Right kidney (tissue), 9 donors: ENCODE measurements at places on chromosomes 2 and 18.

DNA sequence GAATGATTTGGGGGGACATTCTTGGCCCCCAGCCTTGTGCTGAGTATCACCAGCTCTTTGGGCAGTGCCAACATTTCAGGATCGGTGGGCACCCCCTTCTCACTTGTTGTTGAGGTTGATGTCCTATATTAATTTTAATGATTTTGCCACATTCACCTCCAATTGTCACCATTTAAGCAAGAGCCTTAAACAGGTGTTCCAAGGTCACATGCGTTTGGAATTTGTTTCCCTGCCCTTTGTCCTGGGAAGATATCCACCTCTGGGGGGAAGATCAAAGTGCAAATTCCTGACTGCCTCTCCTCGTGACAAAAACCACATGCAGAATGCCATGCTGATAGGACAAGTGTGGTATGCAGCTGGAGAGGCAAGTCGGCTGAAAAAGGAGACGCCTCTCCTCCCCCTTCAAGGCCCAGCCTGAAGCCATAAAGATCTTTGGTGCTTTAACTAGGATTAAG, 72.5 kb upstream of the ID2 start:
- DNase-seq: no peak

- DNase-seq: no peak
These were observed 1105.4 kb upstream of the KLHL29 start for GRCh38 chr2:22279541-22279940.

DNA sequence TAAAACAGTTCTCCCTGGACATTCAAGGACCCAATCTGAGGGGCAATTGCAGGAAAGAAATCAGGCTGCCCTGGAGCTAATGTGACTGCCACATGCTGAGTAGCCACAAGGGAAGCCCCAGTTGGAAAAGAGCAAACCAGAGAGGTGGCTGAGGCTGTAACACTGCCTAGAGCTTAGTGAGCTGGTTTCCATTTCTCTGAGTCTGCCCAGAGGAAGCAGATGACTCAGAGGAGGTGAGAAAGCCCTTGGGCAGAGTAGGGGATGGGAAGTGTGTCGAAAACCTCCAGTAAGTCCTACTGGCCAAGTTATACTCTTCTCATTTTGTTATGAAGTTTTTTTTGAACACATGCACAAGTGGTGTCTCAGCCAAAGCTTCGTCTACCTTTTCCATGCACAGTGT, 753.0 kb downstream of the CNTNAP5 start:
- no peak for DNase-seq

DNA sequence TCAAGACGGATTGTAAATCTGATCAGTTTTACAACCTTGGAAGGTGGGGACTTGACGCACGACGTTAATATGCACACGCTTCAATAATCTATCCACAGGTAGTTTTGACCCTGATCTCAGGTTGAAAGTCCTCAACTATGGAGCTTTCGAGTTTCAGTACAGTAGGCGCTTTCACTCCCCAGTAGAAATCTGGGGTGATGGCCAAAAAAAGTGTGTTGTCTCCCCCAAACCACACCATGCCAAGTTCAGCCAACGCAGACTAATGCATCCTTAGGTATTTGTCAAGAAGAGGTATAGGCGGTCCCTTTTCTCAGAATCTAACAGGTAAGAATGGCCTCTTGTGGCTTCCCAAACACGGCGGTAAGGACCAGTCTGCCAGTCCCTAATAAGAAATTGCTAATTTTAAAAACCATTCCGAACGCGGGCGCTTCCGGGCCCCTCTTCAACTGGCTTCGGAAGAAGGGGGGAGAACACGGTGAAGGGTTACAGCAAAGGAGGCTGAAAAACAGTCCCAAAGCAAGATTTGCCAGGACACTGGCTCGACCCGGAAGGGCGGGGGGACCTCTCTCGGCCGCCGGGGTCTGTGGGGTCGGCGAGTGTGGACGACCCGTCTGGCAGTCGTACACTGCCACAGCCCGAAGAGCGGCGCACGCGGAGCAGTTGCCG, 659 bp downstream of the FAM210A start:
- DNase-seq: no peak

DNA sequence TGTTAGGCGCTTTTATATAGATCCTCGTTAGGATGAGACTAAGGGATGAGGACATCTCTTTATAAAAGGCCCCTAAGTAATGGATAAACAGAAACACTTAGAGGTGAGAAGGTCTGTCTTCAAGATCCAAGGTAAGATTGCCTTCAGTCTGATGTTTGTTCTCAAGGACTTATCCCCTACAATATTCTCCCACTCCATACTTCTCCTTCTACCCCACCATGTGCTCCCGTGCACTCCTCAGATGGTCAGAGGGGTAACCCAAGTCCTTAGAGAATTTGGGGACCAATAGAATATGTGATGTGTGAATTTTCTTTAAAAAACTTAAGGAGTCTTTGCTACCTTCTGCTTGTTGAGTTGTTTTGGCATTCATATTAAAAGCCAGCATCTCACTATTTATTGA, 23.1 kb downstream of the FOSL2 start:
- DNase-seq: no peak
